ENCODE measurements at places on chromosomes 3 and 15.

DNA sequence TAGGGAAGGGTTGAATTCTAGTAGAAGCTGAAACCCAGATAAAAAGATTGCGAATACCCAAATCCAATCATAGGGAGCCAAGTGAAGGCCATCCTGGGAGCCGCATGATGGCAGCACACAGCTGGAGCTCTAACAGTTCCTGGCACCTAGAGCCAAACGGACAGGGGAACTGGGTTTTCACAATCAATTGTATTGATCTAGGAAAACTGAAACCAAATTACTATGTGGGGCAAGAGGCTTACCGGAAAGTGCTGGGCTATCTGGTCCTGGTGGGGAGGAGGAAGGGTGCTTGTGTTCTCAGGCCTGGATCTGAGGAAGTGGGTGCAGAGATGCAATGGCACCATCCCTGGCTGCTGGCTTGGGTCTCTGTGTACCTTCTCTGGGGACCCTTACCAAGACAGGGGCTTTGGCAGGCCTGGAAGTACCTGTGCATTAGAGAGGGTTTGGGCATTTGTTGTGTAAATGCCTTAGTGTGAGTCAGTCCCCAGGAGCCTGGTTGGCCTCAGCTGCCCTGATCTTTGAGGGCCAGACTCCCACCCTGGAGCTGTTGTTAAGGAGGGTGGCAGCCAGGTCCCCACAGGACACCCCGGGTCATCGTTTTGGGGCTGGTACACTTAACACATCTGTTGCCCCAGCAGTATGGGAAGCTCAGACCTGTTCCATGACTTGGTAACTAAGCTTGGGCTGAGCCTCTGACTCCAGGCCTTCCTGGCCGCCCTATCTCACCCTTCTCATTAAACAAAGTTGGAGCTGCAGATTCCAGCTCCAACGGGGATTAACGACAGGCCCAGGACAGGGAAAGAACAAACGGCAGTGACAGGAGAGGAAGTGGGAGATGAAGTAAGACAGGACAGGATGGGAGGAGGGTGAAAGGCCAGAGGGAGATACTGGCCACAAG is 8.9 kb upstream of the FURIN start:
- no peak for DNase-seq

DNA sequence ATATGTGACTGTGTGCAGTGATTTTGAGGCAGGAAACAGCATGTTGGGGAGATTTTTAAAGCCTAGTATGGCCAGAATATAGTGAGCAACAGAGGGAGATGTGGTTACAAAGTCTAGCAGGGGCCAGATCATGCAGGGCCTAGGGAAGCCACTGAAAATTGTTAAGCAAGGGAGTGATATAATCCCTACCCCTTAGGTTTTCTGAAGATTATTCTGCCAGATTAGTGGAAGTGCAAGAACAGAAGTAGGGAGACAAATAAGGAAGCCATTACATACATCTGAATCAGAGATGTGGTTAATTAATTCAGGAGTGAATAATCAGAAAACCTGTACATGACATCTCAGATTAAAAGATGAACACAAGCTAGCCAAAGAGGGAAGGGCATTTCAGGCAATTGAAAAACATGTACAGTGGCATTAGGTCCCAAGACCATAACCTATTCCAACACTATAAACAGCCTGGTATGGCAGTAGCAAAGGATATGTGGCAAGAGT is 54.8 kb downstream of the MSL2 start:
- DNase-seq = no peak

GRCh38 chr15:80264031-80264430 is 12.0 kb upstream of the CTXND1 start:
- DNase-seq = no peak

DNA sequence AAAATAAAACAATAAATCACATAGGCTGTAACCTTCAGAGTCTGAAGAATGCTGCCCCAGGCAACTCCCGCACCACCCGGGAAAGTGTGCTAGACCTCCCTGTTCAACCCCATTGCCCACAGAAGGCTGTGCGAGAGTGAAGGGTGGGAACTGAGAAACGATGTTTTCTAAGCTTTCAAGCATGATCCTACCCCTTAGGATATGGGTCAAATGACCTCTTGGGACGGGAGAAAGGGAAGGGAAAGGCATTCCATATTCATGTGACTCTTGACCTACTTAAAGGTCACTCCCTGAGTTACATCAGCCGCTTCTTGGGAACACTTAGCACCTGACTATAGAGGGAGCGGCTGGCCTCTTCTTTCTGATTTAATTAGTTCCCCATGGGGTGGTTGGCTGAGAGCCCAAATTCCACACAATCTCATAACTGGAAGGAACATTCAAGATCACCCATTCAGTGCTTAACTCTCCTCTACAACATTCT is 114.7 kb upstream of the SLC24A5 start:
- no peak for DNase-seq

- DNase-seq = no peak
Measured at GRCh38 chr3:193868590-193868989, 267.4 kb upstream of the HES1 start.

GRCh38 chr3:151135541-151136337 is 50.3 kb downstream of the MED12L start:
- peak; percentile 63 for DNase-seq

- peak; percentile 9 for DNase-seq
Measured at GRCh38 chr3:8702560-8702959, 31.0 kb upstream of the CAV3 start.

- no peak for DNase-seq
Measured at GRCh38 chr3:194852831-194853508, 167.3 kb downstream of the FAM43A start.

GRCh38 chr3:102074946-102075345 is 225.6 kb downstream of the NFKBIZ start:
- no peak for DNase-seq

- peak; percentile 77 for DNase-seq
Measured at GRCh38 chr3:46895204-46895660, 17.7 kb downstream of the PTH1R start.

GRCh38 chr3:143134471-143134870 is 14.9 kb downstream of the CHST2 start:
- no peak for DNase-seq

GRCh38 chr15:72042865-72043264 is 75.1 kb downstream of the MYO9A start:
- DNase-seq = no peak

DNA sequence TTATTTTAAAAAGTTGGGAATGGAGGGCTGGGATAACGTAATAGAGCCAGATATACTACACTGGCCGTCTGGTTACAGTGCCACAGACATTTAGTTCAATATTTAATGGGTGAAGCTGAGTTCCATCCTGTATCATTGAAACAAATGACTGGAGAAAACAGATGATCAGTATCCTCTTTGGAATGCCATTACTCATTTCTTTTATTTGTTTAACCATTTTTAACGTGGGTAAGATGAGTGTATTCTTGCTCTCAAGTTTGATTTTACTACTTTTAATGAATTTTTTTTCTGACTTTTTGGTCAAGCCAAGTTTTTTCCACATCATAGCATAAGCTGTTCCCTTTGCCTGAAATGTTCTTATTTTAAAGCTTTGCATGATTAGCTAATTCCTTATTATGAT is 53.9 kb upstream of the GRM7 start:
- no peak for DNase-seq

GRCh38 chr3:191238321-191238817 is 39.3 kb downstream of the OSTN start:
- DNase-seq = no peak

DNA sequence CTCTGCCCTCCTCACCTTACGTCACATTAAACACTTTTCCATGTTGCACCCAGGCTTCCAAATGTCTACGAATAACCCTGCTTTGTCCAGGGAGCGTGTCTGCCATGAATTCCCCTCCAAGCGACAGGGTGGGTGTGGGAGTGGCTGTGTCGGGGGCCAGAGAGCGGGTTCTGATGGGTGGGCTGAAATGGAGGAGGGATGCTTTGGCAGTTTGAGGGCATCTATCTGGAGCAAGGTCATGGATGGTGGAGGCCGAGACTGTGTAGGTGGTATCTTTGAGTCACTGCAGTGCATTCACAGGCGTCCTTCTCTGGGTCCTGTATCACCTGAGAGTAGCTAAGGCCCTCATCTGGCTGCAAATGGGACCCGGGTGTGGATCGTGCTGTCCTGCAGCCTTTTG is 36.6 kb downstream of the SMAD6 start:
- DNase-seq = no peak

GRCh38 chr15:82852941-82853561 is 43.6 kb downstream of the WHAMM start:
- peak; percentile 88 for DNase-seq

- no peak for DNase-seq
Measured at GRCh38 chr15:80673561-80674244, 21.4 kb upstream of the ABHD17C start.

- no peak for DNase-seq
Measured at GRCh38 chr3:44952689-44953088, 23.3 kb downstream of the ZDHHC3 start.

GRCh38 chr15:79332824-79333510 is 22.1 kb downstream of the TMED3 start:
- no peak for DNase-seq
